ENCODE measurements at places on chromosomes 6 and 20.

- DNase-seq = no peak
These were observed 91.7 kb upstream of the EPB41L1 start for GRCh38 chr20:36062799-36063198.

DNA sequence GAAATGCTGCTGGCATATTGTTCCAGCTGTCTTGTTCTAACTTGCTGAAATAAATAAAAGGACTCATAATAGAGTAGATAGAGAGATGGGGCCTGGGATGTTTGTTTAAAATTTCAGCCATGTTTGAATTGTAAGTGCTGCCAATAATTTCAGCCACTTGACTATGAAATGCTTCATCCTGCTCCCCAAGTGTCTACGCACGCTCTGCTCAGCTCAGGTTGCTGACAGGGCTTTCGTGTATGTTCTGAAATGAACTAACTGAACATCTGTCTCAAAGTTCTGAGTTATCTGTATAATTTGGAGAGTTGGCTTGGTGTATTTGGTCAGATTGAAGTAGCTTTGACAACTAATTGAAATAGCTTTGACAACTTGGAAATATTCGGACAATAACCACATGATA, 387.8 kb downstream of the BMP2 start:
- DNase-seq = no peak

- no peak for DNase-seq
These were observed 127.5 kb upstream of the SMLR1 start for GRCh38 chr6:130699742-130700141.

DNA sequence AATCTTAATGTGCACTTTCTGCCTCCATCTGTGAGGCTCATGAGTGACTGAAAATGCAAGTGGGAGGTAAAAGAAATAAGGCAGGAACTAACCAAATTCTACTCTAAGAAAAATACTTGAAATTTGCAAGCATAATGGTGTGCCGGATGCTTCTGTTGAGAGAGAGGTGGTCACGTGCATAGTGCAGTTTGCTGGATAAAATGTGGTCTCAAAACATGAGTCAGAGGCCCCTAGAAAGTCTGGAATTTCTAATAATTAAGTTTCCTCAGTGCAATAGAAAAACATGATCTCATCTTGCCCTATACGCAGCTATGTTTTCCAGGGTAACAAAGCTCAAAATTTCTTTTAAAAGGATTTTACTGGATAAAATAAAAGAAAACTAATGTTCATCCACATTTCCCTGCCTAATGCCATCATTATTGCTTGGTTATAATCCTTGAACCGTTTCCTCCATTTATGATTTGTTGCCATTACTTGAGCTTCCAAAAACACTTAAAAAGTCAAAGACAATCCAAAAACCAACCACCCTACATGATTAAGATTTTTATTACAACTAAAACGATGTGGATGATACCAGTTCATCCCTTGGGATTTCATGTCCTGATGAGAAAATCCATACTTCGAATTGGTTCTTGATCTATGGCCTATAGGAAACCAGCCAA, 351.7 kb upstream of the ARID1B start:
- DNase-seq = no peak

DNA sequence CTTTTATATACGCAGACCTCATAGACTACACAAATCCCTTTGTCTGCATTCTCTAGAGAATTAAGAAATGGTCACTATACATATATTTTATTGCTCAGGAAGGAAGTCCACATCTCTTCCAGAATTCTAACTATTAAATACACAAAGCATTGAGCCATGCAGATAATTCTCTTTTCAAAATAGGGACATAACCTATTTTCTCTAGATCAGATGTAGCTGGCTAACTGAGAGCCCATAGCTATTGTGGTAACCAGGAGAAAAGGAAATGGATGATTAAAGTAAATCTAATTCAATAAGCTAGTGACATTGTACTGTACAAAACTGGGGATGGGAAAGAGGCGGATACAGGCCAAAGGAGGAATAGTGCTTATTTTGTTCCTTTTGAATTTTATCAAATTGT, 137.2 kb downstream of the BACH2 start:
- DNase-seq = no peak

GRCh38 chr6:169746556-169746955, 4.8 kb downstream of the DYNLT2 start:
- no peak for DNase-seq

- peak; percentile 69 for DNase-seq
These were observed 36.2 kb upstream of the CCDC167 start for GRCh38 chr6:37535759-37536490.

- DNase-seq = peak; percentile 67
These were observed 117.5 kb downstream of the GPX5 start for GRCh38 chr6:28643017-28643740.

Measured in hematopoietic multipotent progenitor cell treated with erythropoietin and hydrocortisone succinate and interleukin-3 and kit ligand, for 8 days (in vitro differentiated cells).